ELR (cell line): ENCODE measurements at places on chromosomes 5 and 9.

DNA sequence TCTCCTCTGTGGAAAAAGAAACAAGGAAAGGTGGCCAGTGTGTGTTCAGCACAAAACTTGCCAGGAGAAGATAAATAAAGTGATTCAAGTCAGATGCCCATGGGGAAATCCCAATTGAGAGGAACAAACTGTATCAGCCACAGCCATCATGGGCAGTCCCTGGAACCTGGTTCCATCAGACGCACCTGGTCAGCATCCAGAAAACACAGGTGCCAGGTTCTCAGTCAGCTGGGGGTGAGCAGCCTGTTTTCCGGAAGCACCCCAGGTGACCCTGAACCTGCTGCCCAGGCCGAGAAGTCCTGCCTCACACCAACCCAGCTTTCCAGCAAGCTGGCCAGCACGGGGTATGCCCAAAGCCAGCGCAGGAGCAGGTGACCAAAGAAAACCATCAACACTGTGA is 30.5 kb downstream of the PTCH1 start:
- DNase-seq: no peak

- no peak for DNase-seq
These were observed 105.5 kb upstream of the LMX1B start for GRCh38 chr9:126508171-126508591.

DNA sequence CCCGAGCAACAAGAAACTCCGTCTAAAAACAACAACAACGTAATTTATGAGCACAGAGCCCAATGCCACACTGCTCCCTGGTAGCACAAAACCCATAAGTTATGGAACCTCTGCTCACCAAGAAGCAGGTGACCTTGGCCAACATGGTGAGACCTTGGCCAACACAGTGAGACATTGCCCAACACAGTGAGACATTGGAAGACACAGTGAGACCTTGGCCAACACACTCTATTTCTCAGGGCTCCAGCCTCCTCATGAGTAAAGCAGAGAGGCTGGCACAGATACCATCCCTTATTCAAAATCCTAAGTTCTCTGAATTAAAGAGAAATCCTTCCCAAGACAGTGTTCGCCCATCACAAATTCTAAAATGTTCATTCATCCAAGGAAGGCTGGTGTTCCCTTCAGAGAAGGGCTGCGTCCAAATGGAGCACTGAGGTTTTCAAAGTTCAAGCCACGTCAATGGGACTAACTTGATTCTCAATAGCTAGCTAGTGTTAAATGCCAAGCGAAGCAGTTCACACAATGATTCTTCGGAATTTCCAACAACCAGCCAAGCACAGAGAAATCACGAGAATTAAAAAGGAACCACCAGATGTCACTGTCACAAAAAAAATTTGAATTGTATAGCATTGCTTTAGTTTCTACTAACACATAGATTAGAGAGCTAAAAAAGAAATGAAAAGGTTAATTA is 29.5 kb downstream of the TTC39B start:
- peak; percentile 23 for DNase-seq

DNA sequence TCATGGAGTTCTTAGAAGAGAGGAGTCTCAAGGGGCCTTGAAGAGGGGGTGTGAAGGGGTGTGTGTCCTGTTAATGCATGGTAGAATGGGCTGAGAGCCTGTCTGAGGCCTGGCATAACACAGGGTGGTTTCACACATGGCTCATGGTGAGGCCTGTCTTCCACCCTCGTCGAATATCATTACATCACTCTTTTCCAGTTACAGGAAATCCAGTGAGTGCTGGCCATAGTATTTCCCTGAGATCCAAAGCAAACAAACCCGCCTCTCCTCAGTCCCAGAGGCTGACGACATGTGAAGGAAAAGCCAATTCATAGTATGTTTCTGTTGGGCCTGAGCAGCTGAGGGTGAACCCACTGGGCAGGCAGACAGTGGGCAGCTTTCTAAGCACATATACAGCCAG is 159.4 kb upstream of the NR3C1 start:
- DNase-seq: no peak

- DNase-seq: no peak
These were observed 436.0 kb downstream of the NR2F1-AS1 start for GRCh38 chr5:93145019-93145418.

- DNase-seq: no peak
These were observed 230.0 kb upstream of the EFNA5 start for GRCh38 chr5:107900721-107901120.

GRCh38 chr5:56900858-56901578 is 8.4 kb upstream of the SETD9 start:
- peak; percentile 59 for DNase-seq

- DNase-seq: no peak
These were observed 2.0 kb downstream of the KCNN2 start for GRCh38 chr5:114363837-114364236.

- DNase-seq: no peak
These were observed 54.3 kb downstream of the SLC46A2 start for GRCh38 chr9:112836394-112836793.

DNA sequence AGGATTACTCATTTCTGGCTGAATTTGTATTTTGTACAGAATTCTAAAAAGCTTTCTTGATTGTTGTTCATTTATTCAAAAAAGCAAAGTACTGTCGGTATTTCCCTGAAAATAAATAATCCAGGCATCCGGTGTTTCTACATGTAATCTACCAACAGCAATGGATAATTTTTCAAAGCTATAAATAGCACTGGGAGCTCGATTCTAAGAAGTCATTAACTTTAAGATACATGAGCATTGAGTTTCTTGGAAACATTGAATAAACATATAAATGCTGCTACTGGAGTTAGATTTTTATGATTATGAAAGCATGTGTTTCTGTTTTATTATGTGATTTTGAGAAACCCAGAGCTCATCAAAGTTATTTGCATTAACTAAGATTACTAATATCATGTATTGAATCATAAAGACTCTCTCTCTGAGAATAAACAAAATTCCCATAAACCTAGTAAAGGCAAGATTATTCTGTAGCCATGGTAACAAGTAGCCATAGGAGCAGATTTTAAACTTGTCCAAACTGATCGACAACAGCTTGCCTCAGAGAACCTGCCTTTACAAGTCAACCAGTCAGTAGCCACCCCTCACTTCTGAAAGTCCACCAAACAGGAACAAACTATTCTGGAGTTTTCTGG is 197.0 kb downstream of the DRD1 start:
- DNase-seq: peak; percentile 34

DNA sequence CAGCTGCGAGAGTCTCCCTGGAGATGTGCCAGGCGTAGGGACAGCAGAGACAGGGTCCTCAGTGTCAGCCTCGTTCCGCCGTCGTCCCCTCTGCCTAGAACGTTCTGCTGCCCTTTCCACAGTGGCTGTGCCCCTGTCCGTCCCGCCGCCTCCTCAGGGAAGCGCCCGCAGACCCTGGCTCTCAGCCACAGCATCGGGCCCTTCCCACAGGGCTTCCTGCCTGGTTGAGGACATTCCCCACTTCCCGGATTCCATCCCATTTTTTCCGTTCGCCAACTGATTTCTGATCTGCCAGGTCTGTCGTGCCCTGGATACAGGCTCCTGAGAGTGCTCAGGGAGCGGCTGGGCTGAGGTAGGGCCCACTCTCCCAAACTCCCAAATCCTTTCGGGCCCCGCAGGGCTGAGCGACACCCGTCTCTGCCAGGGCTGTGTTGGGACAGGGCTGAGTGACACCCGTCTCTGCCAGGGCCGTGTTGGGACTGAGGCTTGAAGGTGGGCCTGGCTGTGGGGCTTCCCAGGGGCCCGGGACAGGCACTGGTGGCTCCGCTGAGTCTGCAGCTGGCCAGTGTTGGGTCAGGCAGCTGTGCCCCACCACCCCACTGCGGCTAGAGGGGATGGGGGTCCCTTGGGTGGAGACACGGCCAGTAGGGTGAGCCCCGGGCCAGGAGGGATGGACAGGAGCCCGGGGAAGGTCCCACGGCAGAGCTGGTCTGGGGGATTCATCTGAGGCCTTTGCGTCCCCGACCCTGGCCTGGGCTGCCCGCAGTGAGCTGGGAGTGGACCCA is 15.9 kb downstream of the DNLZ start:
- no peak for DNase-seq

DNA sequence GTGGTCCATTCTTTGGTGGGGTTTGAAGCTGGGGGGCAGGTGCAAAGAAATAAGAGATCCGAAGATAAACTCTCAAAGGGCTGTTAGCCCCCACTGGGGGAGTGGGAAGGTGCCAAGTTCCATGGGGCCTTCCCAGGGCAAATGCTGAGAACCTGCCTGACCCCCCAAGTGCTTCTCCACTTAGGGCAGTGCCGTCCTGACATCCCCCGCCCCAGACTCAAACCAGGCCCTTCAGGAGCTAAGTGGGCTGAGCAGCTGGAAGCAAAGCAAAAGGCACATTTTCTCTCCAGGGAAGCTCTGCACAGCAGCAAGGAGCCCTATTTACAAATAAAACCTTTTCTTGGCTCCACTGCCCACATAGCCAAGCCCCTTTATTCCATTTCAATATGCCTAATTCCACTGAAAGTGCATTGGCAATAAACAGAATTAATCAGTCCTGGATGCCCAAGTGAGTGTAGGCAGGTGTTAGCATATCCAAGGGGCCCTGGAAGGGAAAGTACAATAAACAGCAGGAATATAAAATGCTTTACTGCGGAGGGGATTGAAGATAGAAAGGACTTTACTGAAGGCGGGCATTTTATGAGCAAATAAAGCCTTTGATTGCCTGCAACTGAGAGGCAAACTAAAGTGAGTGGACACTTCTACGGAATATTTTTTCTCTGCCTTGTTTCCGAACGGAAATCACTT is 44.6 kb downstream of the WHRN start:
- no peak for DNase-seq

DNA sequence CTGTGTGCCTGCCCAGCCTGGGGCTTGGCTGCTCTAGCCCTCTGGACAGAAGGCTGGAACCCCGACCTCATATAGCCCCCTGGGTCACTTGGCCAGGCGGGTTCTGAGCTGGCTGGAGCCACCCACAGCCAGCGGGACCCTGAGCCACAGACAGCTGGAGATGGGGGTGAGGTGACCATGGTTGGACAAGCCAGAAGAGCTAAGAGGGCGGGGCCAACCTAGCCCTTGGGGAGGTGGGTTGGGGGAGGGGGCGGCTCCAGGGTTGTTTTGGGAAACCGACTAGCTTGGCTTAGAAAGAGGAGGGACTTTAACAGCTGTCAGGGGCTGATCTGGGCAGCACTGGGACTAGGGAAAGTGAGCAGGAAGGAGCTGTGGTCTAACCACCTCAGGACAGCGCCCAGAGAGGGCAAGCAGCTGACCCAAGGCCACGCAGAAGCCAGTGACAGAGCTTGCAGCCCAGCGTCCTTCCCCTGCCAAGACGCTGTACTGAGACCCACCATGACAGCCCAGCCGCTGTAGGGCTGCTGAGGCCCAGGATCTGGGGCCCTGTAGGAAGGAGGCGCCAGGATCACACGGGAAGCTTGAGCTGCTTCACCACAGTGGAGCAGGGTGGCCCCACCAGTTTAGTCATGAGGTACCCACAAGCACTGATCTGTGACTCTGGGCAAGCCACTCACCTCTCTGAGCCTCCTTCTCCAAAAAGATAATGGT is 2.2 kb downstream of the AIF1L start:
- no peak for DNase-seq

DNA sequence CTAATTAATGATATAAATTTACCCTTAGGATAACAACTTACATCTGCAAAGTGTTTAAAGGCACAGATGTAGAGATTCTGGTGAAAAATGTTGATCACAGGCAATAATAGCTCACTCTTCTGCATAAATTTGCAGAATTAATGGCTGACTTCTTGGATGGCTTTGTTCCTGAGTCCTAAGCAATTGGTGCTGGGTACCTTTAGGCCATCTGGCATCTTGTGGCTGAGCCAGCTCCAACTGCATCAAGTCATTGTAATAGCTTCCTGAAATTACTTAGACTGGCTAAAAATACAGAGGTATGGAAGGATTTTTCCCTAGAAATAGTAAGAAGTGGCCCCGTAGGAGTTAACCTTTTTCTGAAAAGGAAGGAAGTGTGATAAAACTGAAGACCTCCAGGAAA is 118.3 kb upstream of the MINAR2 start:
- DNase-seq: no peak

DNA sequence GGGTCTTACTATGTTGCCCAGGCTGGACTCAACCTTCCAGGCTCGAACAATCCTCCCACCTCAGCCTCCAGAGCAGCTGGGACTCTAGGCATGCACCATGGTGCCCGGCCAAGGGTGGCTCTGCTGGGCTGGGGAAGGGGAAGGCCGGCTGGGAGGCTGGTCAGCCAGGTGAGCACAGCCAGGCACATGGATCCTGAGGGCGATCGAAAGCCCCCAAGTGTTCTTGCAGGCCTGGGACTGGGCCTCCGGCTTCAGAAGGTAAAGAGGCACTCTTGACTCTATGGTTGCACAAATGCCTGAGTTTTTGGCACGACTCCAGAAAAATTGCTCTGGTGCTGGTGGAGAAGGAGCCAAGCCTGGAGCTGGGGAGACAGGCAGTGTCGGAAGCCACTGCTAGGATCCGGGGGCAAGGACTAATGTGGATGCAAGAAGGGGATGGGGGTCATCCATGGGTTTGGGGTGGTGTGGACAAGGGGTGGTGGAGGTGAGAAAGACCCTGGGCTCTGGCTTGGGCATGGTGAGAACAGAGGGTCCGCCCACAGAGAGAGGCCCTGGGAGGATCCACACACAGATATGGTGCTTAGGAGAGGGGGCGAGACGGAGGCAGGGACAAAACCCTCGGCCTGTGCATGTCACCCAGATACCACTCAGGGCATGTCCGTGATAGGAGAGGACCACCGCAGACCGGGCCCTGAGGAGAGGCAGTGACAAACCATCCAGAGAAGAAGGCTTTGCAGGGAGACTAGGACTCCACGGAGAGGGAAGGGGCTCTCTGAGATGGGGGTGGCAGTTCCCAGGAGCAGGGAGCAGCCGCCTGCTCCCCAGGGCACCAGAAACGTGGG is 51.1 kb upstream of the COL5A1 start:
- no peak for DNase-seq

DNA sequence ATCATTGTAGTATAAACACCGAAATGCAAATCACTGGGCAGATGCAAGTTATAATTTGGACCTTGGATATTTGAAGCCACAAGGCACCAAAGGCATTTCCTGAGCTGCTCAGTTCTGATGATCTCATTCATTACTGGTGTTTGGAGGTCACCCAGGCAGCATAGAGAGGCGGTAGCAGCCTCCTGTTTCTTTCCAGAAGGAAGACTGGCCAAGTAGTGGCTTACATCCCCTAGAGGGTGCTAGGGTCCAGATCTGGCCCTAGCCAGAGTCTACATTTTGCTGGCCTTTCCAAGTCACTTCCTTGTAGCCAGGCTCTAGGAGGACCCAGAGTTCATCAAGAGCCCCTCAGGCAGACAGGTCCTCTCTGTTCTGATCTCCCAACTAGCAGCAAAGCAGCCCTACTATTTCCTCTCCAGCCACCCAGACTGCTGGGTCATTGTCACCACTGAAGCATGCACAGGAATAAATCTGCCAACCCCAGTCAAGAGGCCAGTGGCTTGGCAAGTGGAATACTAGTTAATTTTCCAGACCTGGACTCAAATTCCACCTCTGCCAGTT is 33.4 kb upstream of the TTC1 start:
- DNase-seq: peak; percentile 94

DNA sequence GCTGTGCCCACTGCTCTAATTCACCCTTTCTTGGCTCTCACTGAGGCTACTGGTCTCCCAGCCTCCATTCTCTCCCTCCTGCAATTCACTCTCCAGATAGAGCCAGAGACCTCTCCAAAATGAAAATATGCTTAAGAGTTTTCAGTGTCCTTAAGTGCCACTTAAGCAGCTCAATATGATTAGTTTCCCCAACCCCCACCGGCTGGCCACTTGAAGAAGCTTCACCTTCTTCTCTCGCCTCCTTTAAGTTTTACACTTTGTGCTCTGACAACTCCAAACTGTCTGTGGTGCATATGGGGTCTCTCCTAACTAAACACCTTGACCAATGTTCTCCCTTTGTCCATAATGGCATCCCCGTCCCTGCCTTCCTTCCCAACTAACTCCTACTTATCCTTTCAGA is 53.4 kb downstream of the CDK5RAP2 start:
- no peak for DNase-seq
